NCI-H446 treated with DMSO at 0.1 percent for 48 hours (cell line): ENCODE measurements at places on chromosomes 7 and 10.

DNA sequence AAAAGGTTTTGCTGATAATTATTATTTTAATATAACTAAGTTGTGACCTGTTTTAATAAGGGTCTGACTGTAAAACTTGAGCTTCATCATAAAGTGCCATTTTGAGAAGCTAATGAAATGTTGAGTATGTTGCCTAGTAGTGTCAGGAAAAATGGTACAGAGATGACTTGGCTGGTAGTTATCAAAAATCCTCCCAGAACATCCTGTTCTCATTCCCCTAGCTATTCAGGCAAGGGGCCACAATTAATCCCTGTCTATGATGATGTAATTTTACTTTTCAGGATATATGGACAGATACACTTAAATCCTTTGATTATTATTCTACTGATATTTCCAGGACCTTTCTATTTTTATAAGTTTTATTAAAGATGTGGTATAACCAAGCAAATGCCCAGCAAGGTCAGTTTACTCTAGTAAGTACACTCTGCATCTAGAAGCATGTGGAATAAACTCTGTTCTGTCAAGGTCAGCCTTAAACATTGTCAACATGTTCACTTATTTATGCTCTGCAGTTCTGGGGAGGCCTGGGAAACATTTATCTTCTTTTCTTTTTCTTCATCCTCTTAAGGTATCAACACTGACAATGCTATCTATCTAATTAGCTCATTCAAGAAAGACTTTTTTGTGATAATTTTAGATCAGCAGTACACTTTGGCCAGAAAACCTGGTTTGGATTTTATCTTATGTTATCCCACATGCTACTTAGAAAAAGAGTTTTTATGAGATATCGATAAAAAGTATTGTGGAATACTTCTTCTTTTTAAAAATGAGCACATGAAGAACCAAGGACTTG lies 32.1 kb downstream of the BTRC start:
- no peak for DNase-seq

GRCh38 chr10:124719213-124719851 lies 24.8 kb downstream of the FAM53B start:
- DNase-seq = no peak

DNA sequence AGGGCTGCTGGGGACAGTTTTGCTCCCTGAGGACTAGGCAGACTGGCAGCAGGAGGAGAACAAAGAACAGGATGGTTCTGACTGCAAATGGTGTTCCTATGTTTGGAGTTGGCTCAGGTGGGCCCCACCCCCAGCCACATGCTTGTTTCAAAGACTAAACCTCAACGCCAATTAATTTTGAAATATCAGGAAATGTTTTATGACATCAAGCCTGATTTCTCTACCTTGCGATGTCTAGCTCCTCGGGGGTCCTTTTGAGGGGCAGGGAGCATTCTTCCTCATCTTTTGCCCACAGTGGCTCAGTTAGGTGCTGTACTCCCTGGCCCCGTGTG lies 4.1 kb upstream of the MYH16 start:
- DNase-seq = no peak

- DNase-seq = no peak
These were observed 11.2 kb upstream of the ZNF485 start for GRCh38 chr10:43594944-43595589.

- no peak for DNase-seq
These were observed 2.6 kb downstream of the NRG3 start for GRCh38 chr10:81877596-81877995.

DNA sequence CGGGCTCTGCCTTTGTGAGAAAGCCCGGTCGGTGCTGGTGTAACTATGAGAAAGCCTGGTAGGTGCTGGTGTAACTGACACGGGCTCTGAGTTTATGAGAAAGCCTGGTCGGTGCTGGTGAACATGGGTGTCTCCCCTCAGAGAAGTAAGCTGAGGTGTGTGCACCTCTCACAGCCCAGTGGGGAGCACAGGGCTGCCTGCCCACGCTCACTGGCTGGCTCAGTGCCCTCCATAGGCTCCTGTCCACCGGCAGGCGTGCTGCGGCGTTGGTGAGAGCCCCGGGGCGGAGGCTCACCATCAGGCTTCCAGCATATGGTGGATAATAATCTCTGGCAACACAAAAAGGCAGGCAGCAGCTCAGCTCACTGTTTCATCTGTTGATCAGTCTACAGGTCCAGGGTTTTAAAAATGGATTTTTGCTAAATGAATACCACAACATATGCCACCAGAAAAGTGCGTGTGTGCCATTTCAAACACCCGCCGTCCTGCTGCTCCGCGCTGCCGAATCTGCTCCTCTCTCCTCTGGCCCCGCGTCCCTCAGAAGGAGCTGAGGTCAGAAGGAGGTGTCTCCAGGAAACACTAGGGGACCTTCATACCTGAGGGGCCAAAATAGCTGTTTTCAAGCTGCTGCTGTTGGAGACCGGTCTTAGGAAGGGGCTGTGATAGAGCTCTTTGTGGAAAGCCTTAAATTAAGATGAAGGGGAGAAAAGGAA lies 365.7 kb downstream of the DNAJB6 start:
- no peak for DNase-seq

- no peak for DNase-seq
These were observed 304.8 kb downstream of the GFRA1 start for GRCh38 chr10:115968236-115968635.

DNA sequence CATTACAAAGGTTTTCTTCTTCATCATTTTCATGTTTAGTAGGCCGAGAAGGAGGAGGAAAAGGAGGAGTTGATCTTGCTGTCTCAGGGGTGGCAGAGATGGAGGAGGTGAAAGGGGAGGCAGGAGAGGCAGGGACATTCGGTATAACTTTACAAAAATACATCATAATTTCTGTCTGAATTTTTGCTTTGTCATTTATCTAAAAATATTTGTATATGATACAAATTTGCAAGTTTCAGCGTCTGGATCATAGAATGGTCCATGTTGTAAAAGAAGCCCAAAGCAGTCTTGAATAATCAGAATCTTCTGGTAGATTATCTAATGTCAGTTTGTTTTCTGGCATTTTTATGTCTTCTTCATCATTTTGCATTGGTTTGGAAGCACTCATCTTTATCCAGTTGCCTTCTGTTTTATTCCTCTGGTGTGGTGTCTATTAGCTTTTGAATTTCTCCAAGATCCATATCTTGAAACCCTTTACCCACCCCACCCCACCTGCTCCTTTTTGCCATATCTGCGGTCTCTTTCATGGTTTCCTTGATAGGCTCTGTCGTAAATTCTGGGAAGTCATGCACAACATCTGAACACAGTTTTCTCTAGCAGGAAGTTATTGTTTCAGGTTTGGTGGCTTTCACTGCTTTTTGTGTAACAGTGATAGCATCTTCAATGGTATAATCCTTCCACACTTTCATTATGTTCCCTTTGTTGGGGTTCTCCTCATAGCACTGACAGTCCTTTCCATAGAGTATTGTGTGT lies 95.0 kb downstream of the ST7 start:
- DNase-seq = no peak

DNA sequence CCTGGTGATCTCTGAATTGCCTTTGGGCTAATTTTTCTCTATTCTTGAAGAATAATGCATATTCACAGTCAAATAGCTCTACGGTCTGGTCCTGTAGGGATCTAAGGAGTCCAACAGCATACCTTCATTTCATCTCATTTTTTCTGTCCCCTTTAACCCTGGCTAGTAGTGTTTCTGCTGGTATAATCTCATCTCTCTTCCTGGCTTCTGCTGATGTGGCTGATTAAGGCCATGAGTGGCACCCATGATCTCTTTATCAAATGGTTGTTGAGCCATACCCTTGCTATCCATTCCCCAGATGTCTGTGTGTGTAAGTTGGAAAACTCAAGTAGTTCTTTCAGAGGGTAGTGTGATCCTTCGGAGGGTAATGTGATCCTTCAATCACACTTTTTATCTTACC lies 119.5 kb downstream of the MARCHF5 start:
- DNase-seq = no peak

GRCh38 chr10:110067960-110068770 lies 60.4 kb downstream of the ADD3 start:
- no peak for DNase-seq

GRCh38 chr7:158450476-158451124 lies 137.0 kb downstream of the PTPRN2 start:
- DNase-seq = no peak

DNA sequence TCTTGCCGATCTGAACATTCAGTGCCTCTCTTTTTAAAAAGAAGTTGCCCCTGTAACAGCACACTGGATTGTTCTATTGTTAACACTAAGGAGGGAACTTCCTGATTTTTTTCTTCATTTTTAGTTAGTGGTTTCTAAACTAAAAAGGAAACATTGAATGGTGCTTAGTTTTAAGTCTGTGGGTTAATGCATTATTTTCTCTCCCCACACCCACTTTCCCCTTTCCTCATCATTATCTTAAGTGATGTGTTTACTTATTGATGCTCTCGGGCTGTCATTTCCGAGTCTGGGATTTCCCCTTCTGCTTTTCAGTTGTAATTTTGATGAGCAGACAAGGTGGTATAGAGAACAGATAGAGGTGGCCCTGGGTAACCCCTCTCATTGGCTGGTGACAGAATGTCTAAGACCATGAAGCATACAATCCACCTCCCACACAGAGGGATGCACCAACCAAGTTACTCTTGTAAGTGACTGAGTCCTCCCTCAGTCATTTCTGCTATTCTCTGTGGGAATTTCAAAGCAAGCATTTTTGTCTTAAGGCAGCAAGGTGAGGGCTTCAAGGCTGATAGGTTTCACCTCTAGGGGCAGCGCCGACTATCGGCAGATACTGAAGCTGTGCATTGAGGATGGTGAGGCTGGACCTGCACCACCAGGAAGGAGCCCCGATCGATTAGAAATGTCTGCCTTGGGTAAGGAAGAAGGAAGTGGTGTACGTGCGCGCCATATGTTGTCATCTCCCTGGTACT lies 49.5 kb downstream of the CHN2 start:
- DNase-seq = no peak

- DNase-seq = no peak
These were observed 71.1 kb upstream of the EMX2 start for GRCh38 chr10:117471344-117471874.

GRCh38 chr10:32298075-32298812 lies 48.7 kb downstream of the EPC1 start:
- DNase-seq = no peak

DNA sequence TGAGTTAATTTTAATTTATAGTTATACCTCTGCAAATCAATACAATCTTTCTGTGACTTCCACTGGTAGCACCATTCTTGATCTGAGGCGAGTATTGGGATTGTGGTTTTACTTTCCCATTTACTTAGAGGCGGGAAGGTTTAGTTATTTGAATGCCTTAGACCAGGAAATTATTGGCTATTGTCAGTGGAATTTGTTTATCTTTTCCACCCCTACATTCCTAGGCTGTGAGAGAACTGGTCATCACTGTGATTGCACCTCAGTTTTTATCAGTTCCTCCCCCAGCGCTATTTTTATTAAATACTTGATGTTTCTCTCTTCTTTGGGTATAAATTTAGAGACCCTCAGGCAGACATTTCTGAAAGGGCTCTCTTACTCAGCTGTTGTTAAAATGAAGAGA lies 29.9 kb downstream of the CDK14 start:
- no peak for DNase-seq

- no peak for DNase-seq
These were observed 11.9 kb downstream of the POLR1F start for GRCh38 chr7:19696926-19697325.

DNA sequence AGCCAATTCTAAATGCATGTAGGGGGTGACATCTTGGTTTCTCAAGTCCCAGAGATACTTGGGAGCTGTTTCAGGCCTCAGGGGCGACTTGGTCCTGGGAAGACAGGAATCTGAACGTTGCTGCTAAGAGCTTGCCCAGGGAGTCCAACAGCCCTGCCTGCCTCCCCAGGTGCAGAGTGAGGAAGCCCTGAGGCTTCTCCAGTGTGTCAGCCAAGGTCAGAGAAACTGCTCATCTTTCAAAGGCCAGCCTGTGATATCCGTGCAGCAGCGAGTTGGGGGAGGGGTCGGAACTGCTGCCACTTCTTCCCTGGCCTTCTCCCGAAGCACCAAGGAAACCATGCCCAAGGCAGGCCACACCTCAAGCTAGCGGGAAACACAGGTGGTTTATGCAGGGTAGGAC lies 9.7 kb downstream of the GDF2 start:
- DNase-seq = no peak

GRCh38 chr7:159119851-159120539 lies 24.7 kb downstream of the VIPR2 start:
- DNase-seq = no peak

DNA sequence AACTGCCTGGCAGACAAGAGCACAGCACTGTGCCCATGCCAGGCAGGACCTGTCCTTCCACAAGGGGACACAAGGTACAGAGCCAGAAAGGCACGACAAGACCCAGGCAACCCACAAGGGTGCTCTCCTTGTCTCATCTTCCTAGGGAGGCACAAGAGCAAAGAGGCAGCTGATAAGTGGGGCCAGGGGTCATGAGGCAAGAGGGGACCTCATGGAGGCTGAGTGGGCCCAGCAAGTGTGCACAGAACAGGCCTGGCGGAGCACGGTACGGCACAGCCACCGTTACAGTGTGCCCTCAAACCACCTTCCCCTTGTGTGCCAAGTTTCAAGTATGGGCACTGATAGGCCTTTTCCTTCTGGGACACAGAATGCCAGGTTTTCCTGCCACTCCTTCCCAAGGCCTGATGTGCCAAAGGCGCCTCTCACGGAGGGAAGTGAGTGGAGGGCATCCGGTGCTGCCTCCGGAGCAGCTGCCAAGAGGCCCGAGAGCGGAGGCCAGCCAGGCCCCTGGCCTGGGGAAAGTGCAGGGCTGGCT lies 75.6 kb downstream of the FAM53B start:
- no peak for DNase-seq
